ENCODE measurements at places on chromosomes 6 and 20.

DNA sequence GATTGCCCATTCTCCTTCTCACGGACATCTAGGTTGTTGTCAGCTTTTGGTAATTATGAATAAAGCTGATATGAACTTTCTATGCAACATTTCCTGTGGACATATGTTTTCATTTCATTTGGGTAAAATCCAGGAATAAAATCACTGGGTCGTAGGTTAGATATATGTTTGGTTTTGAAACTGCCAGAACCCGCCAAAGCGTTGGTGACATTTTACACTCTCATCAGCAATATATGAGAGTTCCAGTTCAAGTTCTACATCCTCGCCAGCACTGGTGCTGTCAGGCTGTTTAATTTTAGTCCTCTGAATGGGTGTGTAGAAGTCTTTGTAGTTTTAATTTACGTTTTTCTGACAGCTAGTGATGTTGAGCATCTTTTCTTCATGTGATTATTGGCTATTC, 27.5 kb upstream of the LRFN2 start:
- DNase-seq = no peak

DNA sequence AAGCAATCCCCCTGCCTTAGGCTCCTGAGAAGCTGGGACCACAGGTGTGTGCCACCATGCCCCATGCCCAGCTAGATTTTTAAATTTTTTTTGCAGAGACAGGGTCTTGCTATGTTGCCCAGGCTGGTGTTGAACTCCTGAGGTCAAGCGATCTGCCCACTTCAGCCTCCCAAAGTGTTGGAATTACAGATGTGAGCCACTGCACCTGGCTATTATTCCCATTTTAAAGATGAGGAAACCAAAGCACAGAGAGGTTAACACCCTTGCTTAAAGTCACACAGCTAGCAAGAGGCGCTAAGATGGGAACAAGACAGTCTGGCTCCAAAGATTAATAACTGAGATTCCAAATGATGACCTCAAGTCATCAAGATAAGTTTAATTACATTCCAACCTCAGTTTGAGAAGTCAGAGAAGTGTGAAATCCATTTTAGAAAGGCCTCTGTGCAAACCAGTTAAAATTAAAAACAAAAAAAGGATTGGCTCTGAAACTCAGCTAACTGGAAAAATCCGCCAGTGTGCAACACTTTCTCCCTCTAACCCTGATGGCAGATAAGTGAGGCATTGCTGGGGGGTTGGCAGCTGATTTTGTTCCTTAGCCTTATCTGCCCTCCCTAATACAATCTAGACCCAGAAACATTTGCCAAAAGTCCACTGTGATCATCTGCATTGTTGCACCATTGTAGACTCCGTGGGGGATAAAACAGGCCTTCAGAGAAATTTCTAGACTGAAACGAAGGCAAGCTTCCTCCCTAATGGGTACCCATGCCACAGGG, 55.5 kb downstream of the CPNE5 start:
- no peak for DNase-seq

- DNase-seq = no peak
These were observed 33.4 kb downstream of the MTRES1 start for GRCh38 chr6:107061125-107062020.

DNA sequence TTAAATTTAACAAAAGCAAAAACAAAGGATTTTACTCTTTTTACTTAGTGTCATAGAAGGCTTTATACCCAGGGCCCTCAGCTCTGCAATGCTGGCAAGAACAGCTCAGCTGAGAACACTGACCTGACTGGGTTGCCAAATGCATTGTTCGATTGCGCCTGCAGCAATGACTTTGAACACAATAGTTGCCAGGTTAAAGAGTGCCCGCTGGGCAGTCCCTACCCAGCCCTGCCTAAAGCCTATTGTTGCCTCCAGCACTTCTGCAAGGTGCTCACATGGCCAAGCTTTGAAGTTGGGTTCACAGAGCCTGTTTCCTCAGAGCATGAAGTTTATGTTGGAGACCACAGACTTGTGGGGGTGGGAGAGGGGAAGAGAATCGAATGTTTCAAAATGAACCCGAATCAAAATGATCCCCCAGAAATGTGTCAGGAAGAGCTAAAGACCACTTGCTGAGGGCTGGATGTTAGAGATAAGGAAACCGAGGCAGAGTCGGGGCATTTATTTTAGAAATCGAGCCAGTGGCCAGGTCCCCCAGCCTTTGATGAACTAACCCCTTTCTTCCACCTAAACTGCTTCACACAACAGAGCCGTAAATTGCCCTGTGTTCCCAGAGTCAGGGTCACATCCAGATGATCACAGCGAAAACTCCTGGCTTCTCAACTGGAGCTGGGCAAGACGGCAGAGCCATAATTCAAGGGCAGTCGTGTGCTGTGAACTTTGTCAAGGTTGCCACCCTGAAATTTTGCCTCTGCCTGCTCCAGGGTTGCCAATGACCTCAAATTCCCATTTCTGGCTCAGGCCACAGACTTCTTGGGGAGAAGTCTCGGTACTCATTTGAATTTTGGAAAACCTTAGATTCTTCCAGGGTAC, 55.0 kb downstream of the FOXA2 start:
- DNase-seq = no peak

DNA sequence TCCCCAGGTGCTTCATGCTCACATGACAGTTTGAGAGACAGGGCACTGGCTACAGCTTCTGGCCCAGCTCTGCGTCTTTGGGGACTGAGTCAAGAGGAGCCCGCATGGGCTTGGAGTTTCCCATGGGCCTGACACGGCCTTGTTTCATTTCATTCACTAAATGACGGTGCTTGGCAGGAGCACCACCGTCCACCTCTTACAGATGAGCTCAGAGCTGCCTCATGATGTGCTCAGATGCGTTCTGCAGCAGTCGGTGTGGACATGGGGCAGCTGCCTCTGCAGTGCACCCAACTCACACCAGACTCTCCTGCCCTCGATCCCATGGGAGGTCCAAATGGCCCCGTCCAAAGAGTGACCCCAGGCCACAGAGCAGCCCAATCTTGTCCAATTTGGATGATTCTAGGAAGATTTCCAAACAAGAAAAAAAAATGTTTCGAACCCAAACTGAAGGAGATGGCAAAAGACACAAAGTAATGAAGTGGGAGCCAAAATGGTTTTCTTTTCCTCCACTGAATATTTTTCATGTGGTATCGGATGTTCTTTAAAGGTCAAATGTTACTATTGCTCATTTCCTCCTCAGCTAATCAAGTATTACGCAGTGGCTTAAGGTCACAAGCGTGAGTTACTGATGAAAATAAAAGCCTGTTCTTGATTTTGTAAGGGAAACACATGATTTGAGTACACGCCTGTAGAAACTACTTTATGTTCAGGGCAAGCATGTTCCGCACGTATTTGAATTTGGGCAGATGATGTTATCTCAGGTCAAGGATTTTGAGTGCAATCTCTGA, 524.2 kb downstream of the CDH26 start:
- DNase-seq = no peak
